AG04450 (cell line): ENCODE measurements at places on chromosomes 3 and 15. TPM values are rescaled to one million over a fixed set of nuclear protein-coding genes. Genes with fewer than 3 reads are reported as not detected.

DNA sequence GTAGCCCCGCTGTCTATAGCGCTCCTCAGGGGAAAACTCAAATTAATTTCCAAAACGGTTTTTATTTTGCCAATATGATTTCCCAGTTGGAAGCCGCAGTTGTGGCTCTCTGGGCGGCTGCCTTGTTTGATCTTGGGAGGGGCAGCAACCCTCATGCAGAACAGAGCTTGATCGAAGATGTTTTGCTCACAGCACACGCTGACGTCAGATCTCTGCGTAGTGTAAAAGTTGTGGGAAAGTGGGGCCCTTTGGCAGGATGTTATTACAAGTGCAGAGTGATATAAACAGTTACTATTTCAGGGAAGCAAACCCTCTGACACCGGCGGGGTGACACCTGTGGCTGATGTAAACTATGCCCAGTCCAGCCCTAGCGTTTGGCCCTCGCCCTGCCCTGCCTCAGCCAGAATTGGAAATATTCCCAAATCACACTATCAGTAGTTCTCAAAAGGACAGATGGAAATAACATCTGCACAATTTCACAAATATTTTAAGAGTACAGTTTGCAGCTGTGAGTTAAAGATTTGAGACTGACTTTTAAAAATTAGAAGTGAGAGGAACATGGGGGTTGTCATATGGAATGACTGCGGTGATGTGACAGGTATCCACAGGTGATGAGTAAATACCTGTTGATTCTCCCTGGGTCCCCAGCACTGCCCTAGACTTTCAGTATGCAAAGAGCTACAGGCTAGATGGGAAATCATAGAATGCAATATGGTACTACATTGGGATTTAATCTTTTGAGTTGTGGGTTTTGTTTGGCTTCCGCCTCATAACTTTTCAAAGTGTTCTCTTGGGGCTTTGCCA lies 1.7 kb downstream of the SYNM start:
- peak; percentile 89 for DNase-seq

CIP2A gene
- 5.6 and 6.2 TPM in 2 replicates for polyA plus RNA-seq

- no peak for DNase-seq
These were observed 111.9 kb upstream of the PTPRG start for GRCh38 chr3:61449327-61450040.

- no peak for DNase-seq
These were observed 244.0 kb downstream of the GABRG3 start for GRCh38 chr15:27214961-27215360.
